ENCODE measurements at places on chromosomes 12 and 14. TPM values are rescaled to one million over a fixed set of nuclear protein-coding genes. Genes with fewer than 3 reads are reported as not detected.

Gene ARMH4
- 6.4 TPM for total RNA-seq

Gene ANG
- 7.8 TPM for total RNA-seq

Gene SLC10A1
- not detected for total RNA-seq

Gene INSM2
- total RNA-seq = not detected

Gene ASB2
- total RNA-seq = 0.40 TPM

Gene LARP4
- total RNA-seq = 33.0 TPM

Gene DLGAP5
- 24.3 TPM for total RNA-seq

Data from aortic smooth muscle cell (primary cell).